ENCODE measurements at places on chromosomes 1 and 21. TPM values are rescaled to one million over a fixed set of nuclear protein-coding genes. Genes with fewer than 3 reads are reported as not detected.

DNA sequence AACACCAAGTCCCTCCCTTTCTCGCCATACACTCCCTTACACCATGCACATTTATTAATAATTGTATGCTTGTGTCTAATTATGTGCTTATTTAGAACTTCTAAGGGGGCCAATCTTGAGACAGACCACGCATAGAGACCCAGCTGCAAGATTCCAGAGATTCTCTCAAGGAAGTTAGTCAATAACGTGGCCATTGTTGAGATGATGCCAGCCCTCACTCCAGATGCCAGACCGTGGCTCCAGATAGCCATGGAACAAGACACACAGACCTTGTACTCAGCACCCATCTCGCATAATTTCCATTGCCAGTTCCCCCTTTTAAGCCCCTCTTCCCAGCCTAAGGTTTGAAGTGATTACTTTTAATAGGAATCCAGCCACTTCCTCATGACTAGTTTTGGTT lies 62.4 kb downstream of the DIRAS3 start:
- DNase-seq, result no peak

- DNase-seq, result no peak
These were observed 171.5 kb downstream of the ADSS2 start for GRCh38 chr1:244280201-244280600.

DNA sequence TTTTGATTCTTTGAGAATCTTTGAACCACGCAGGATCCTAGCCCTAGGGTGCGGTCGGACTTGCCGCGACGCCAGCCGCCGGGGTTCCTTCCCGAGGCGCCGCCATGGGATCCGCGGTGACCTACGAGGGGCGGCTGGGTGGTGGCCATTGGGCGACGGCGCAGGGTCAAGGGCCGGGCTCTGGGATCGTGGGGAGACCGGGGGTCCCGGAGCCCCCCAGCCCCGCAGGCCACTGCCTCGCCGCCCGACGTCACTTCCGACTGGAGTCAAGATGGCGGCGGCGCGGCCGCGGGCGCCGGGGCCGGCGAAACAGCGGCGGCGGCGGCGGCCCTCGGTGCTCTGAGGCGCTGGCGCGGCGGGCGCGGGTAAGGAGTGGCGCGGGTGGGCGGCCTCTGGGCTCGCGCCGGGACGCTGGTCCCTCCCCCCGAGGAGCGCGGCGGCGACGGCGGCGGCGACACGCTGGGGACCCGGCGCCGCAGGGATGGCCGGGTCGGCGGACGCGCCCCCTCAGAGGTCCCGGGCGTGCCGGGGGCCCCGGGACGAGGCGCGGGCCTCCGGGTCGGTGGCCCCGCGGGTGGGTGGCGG lies at the start of gene PRDM2:
Gene PRDM2, plus strand, starts transcription at position 253 of the 585 bp plus-strand sequence. CDS start 15,418 bp downstream, outside the sequence.
- DNase-seq, result peak; percentile 64

DNA sequence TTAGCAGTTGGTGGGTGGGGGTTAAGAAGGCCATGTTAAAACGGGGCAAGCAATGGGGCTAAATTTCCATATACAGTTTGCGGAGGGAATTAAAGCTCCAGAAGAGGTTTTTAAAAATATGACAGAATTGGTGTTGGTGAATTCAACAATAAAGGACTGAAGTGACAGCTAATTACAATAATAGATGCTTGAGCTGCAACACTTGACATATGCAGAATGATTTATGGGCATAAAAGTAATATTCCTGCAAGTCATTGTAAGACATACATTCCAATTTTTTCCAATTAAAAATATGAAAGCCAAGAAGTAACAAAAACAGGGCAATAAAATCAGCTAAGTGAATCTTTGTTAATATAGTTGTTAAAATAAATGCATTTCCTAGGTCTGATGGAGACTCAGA lies 202.2 kb upstream of the MAP1LC3C start:
- no peak for DNase-seq

- no peak for DNase-seq
These were observed 113.8 kb upstream of the MAGI3 start for GRCh38 chr1:113276507-113276906.

DNA sequence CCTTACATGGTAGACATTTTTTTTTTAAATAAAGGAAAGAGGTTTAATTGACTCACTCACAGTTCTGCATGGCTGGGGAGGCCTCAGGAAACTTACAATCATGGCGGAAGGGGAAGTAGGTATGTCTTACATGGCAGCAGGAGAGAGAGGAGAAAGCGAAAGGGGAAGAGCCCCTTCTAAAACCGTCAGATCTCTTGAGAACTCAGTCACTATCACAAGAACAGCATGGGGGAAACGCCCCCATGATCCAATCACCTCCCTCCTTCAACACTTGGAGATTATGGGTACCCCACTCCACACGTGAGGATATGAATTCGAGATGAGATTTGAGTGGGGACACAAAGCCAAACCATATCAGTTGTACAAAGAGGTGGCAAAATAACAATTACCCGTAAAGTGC lies 301.7 kb downstream of the GRIK1 start:
- no peak for DNase-seq

DNA sequence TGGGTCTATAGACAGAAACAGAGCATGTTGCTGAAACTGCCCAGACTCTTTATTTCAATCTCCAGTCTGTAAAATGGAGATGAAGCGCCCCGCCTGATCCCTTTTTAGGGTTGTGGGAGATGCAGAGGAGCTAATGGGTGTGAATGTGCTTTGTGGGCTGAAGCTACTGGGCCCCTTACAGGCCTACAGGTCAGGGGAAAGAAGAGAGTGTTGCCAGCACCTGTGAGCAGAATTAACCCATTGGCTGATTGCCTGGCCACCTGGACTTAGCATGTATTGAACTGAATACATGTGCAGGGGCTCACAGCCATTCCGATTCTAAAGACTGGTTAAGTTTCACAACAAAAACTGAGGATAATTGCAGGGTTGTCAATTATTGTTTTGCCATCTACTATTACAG lies 13.9 kb upstream of the ATF3 start:
- DNase-seq, result no peak

DNA sequence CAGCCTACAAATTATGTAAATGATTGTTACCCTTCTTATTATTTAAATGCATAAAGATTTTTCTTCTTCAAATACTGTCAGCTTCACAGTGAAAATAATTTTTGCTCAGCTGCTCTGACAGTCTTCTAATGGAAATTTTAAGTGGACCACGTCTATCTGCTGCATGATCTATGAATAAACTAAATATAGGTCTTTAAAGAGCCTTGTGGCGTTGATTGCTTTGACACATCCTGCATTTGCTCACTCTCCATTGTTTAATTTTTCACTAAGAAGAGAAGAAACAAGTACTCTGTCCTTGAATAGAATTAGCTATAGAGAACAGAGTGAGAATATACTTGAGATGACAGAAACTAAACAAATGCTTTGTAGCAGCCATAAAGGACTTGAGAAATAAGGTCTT lies 826.1 kb downstream of the MRPL39 start:
- no peak for DNase-seq

- no peak for DNase-seq
These were observed 120.2 kb upstream of the ESRRG start for GRCh38 chr1:216843409-216843808.

DNA sequence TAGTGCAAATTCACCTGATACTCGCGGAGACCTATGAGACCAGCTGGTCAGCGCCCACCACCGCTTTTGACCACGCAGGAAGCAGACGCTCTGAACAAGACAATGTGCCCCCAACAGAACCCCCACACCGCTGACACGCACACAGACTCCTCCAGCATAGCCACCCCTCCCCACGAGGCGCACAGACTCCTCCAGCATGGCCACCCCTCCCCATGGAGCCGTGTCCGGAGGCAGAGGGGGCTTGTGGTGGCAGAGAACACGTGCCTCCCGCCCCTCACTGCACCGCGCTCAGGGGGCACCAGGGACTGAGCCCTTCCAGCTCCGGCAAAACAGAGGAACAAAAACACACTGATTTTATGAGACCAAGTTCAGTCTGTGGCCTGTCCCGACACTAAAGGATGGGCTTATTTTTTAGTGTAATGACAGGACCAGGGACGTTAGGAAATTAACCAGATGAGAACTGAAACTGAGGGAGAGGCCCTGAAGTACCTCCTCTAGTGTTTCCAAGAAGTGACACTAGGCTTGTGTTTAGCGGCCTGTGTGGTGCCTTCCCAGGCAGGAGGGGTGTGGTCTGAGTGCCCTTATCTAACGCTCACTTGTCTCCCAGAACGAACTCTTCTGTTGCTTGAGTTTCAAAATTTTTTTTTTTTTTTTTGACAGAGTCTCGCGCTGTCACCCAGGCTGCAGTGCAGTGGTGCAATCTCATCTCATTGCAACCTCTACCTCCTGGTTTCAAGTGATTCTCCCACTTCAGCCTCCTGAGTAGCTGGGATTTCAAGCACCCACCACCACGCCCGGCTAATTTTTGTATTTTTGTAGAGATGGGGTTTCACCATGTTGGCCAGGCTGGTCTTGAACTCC lies 10.0 kb upstream of the AGPAT3 start:
- peak; percentile 85 for DNase-seq

GRCh38 chr1:241503444-241503843 lies 16.1 kb downstream of the FH start:
- DNase-seq, result peak; percentile 30

- peak; percentile 79 for DNase-seq
These were observed 6.8 kb downstream of the JMJD4 start for GRCh38 chr1:227728059-227728891.

GRCh38 chr1:52554267-52554640 lies 1.4 kb upstream of the TUT4 start:
- no peak for DNase-seq

DNA sequence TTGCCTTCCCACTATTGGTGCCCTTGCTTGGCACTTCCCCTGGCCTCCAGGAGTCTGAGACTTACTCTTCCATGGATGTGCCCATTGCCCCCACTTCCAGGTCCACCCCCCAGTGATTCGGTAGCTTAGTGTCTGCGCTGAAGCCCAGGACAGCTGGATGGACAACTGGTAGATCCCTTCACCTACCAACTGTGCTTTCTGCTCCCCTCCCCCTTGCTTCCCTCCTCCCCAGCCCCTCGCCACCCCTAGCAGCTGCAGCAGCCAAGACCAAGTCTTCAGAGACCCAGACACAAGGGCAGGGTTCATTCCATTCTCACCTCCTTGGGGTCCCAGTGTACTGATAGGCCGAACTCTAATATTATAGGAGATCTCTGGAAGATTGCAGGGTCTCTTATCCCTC lies 6.9 kb downstream of the LMNA start:
- DNase-seq, result no peak

- DNase-seq, result no peak
These were observed 95.5 kb downstream of the KAZN start for GRCh38 chr1:14693949-14694348.

DNA sequence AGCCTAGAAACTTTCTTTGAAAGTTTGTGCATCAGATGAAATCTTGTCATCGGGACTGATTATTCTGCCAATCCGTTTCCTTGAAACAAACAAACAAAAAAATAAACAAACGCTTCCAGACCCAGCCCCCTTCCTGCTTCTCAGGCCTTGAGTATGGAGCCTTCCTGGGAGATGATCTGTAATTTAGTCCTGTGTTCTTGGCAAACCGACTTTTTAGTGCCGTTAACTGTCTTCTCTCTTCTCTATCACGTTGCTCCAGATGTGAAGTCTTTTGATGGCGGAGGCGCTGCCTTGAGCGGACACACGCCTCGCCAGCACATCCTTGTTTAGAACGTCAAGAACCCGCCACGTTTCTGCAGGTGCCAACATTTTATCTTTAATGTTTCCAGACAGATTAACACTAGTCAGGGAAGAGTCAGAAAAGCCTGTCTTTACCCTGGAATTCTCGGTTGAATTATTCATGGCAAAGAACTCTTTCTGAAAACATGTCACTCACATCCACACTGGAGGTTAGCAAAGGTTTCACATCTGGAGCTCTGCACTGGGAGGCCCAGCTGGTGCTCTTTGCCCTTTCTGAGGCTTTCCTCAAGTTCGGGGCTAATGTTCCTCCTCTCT lies 265.7 kb upstream of the C1orf174 start:
- DNase-seq, result no peak

OXCT2 gene
- total RNA-seq, result 4.2 TPM

CMPK1 gene
- total RNA-seq, result 99.7 TPM

UMODL1 gene
- total RNA-seq, result not detected

SELENBP1 gene
- total RNA-seq, result not detected

LDLRAD2 gene
- total RNA-seq, result not detected

Measured in activated CD8-positive, alpha-beta T cell treated with anti-CD3 and anti-CD28 coated beads for 36 hours (primary cell).